Anterior cingulate cortex (tissue), 58 donors: ENCODE measurements at places on chromosomes 2 and 18.

- no peak for DNase-seq
These were observed 2.4 kb downstream of the FARP2 start for GRCh38 chr2:241358470-241358869.

DNA sequence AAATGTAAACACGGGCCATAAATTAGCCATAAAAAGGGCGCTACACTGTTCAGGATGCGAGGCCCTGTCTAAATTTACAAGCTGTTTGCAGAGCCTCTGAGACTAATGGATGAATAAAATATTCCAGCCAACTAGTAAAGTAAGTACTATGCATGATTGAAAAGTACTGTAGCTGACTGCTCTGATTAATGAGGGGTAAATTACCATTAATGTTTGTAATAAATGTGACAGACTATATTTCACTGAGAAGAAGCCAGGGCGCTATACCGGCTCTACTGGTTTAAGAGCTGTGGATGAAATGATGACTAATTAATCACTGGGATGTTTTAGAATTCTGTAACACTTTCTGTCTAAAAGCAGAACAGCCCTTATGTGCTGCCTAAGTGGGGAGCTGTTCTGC, 54.3 kb upstream of the RGPD4 start:
- no peak for DNase-seq

- DNase-seq: no peak
These were observed 491.2 kb downstream of the PIK3C3 start for GRCh38 chr18:42446195-42446594.

DNA sequence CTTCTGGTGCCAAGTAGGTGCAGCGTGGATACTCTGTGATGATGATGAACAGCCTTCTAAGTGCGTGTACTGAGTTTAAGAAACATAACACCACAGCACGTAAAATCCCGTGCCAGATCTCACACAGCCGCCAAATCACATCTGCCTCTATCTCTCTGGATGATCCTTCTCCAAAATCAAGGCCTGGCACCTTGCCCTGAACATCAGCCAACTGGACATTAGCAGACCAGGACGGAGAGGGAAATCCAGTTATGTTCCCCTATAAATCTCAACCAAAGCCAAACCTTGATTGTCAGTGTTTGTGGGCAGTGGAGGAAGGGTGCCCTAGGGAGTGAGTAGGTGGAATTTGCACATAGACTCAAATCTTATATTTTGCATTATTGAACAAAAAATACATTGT, 164.3 kb downstream of the MIB1 start:
- no peak for DNase-seq

GRCh38 chr2:14454202-14454601, 178.3 kb upstream of the LRATD1 start:
- no peak for DNase-seq

GRCh38 chr2:129925381-129925780, 54.1 kb upstream of the RAB6C start:
- DNase-seq: no peak

DNA sequence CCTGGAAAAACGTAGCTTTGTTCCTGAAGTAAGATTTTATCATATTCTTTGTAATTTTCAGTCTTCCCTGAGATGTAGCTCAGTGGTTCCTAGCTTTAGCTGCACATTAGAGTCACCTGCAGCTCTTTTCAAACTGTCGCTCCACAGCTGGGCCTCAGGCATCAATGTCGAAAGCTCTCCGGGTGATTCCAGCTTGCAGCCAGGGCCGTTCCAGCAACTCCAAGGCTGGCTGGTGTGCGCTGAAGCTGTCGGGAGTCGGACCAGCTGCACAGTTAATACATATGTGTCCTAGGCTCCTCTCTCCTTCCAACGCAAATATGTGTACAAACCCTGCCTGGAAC, 609 bp upstream of the ZNF2 start:
- no peak for DNase-seq

DNA sequence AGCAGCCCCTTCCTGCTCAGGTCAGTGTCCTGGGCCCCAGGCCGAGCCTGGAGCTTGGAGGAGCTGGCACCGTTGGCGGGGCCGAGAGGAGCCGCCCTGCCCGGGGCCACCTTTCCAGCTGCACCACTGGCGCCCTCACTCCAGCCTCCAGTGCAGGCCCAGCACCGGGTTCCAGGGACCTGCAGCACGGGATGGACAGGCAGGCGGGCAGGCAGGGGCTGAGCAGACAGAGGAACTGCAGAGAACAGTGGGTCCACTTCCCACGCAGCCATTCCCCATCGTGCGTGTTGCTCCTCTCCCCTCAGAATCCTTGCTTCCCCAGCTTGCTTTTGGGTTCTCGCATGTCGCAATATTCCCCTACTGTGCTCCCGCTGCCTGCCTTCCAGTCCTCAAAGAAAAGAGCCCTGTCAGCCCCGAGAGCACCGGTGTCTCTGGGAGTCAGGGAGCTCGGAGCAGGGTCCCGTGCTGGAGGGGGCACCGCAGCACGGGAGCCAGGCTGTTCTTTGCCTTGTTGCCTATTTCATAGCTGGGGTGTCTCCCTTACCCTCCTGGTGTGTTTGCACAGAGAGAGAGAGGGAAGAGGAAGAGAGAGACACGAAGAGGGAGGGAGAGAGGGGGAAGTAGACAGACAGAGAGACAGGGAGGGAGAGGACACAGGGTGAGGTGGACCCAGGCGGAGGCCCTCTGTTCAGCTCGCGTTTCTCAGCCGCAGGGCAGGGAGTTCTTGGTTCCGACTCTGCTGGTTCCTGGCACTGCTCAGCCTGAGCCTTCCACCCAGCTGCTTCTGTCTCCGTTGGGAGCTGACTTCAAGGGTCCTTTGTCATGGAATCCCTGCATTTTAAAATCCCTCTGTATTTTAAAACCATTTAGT, 126.0 kb downstream of the MBP start:
- DNase-seq: no peak

- no peak for DNase-seq
These were observed 1.6 kb upstream of the ERMN start for GRCh38 chr2:157327200-157327599.
